ENCODE measurements at places on chromosomes 12 and 14.

DNA sequence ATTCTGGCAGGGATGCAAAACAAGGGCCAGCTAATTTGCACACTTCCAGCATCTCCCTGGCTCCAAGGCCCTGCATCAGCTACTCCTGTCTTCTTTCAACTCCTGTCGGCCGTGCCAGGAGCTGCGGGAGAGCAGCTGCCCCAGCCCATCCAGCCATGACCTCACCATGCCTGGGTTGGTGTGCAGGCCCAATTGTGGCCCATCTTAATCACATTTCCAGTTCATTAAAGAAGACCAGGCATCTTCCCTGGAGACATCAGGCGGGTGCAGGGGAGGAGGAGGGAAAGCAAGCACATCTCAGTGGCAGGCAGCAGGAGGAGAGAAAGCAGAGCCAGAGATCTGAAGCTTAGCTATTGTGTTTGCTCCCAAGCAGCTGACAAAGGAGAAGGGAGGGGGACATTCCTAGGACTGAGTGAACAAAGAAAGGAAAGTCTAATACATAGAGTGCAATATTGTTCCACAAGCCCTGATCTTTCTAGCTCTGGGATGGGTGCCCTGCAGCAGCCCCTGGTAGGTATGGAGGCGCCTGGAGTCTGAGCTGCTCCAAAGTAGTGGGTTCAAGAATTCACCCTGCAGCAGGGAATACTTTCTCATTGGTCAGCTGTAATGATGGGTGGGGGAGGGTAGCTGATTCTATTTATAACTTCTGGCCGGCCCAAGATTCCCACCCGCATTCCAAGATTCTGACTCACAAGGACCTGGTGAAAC, 40.1 kb downstream of the VWF start:
- DNase-seq, result peak; percentile 88

GRCh38 chr12:66669541-66669940, 9.3 kb downstream of the GRIP1 start:
- DNase-seq, result no peak

DNA sequence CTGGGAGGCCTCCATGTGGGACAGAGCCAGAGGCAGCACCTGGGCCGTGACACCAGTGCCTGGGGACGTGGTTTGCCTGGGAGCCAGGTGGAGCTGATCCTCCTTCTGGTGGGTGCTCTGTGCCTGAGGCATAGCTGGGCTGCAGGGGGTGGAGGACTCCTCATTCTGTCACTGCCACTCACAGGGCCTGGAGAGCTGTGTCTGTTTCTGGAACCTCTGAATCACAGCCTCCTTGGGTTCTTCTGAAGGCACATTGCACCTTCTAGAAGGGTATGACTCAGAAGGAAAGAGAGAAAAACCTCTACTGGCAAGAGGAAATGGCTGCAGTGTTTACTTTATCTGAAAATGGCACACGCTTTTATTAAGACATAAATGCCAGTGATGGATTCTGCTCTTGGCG, 659.8 kb downstream of the VRK1 start:
- no peak for DNase-seq

- DNase-seq, result no peak
Observed at GRCh38 chr12:127300753-127301152, 966.2 kb upstream of the TMEM132C start.

GRCh38 chr12:105974738-105975137, 164.0 kb downstream of the NUAK1 start:
- no peak for DNase-seq

- no peak for DNase-seq
Observed at GRCh38 chr12:113065126-113066007, 8.8 kb downstream of the DTX1 start.

All from hepatic stellate cell (primary cell).